Esophagus muscularis mucosa (tissue), 4 donors: ENCODE measurements at places on chromosomes 5 and 9.

DNA sequence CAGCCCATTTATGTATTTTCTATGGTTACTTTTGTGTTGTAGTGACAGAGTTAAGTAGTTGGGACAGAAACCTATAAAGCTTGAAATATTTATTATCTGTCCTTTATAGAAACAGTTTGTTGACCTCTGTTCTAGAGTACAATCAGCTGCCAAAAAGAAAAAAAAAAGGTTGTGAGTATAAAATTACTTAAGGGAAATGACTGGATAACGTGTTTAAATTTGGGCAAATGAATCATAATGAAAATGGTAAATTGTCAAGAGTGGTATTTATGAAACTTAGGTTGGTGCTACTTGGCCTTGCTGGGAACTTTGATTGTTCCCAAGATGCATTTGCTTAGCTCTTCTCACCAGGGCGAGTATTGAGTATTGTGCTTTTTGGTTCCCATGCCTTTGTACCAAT is 70.2 kb upstream of the IL6ST start:
- DNase-seq: no peak

- DNase-seq: no peak
Measured at GRCh38 chr5:178619390-178619789, 7.5 kb downstream of the CLK4 start.

DNA sequence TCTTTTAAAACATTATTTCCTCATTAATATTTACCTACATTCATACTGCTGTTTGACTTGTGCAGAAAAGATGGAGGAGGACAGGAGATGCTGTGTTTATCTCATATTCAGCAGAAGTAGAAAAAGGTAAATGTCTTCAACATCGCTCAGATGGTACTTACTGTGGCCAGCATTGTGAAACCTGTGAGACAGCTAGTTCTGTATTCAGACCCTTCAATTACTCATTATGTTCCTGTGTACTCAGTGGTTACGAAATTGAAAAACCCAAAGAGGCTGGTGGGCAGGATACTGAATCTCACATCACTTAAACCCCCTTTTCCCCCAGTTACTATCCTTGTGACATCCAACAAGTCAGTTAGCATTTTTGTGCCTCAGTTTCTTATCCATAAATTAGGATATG is 216.0 kb downstream of the KDM4C start:
- no peak for DNase-seq

GRCh38 chr5:78570646-78571045 is 77.9 kb downstream of the LHFPL2 start:
- peak; percentile 37 for DNase-seq

DNA sequence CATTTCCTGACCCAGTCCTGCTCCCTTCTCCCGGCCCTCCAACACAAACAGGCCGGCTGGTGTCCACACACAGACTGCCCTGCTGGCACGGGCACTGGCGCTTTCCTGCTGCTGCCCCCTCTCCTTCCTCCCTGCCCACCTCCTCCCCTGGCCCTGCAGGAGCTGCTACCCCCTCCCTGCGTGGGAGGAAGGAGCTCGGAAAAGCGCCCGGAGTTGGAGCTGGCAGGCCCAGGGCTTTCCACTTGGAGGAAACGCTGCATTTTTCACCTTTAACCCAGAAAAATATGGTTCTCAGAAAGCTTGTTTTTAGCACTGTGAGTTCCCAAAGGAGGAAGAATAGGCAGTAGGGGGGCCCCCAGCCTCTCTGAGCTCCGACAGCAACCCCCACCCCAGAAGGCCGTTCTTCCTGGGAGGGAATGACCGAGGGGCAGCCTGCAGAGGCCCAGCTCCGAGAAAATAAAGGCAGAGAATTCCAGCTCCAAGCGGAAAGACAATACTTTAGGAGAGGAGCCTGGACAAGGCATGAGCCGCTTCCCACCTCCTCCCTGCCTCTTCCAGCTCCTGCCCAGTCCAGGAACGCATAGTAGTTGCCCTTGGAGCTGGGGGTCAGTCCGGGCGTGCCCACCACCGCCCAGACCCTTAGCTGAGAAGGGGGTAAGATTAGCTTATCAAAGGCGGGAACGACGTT is 88.9 kb downstream of the LIFR start:
- DNase-seq: peak; percentile 87

DNA sequence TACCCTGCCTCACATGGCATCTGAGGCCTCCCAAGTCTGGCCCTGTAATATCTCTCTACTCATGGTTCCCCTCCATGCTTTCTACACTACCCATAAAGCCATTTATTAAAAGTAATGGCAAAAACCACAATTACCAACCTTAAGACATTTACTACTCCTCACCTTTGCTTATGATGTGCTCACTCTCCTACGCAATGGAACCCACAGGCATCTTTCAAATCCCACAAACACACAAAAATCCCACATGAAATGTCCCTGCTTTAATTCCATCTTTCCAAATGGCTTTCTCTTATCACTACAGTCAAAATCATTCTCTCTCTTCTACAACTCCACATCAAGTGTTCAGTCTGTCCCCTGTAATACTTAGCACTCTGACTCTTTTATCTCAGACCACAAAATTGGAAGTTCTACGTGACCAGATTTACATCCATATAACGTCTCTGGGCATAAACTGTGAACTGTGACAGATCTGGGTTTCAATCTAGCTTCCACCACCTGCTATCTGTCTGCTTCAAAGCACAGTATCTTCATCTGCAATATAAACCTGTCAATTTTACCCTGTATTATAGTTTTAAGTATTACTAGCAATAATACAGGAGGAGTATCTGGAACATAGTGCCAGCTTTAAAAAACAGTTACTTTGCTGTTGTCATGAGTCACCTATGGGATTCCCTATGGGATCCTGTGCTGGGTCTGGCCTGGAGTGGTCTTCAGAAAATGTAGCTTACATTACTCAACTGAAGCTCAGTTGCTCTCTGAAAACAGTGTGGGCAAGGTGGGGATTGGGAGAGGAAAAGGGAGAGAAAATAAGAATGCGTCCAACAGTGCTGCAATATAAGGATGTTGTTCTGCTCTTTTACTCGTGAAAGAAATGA is 137.1 kb upstream of the TRIM32 start:
- DNase-seq: peak; percentile 19

- no peak for DNase-seq
Measured at GRCh38 chr5:15160091-15160490, 288.5 kb upstream of the ANKH start.

DNA sequence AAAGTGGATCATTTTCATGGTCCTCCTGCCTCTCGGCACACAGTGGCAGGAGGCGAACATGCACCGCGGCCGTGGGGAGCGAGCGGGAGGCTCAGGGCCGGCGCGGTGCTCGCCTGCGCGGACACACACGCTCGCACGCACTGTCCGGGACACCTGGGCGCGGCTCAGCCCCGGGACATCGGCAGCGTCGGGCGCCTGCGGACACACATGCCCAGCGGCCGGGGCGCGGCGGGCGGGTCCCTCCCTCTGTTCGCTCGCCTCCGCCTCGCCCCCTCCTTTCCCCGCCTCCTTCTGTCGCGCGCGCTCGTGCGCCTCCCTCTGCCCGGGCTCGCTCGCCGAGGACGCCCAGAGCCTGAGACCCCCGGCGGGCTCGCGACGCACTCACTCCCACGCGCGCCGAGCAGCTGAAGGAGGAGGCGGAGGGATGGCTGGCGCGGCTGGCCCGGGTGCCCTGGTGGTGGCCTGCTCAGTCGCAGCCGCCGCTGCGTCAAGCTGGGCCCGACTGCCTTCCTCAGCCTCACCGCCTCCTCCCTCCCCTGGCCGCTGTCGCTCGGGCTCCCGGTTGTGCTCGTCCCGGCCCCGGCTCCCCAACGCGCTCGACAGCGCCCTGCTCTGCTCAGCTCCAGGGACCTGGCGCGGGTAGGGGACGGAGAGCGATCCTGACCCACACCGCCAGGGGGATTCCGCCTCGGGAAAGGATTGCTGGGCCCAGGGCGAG is at the start of gene FRMD3:
TSS of gene FRMD3 (minus strand) at position 230 of the 718 bp plus-strand sequence. CDS start at position 60, 170 bp downstream.
- DNase-seq: no peak
